ENCODE measurements at places on chromosomes 3 and 15.

DNA sequence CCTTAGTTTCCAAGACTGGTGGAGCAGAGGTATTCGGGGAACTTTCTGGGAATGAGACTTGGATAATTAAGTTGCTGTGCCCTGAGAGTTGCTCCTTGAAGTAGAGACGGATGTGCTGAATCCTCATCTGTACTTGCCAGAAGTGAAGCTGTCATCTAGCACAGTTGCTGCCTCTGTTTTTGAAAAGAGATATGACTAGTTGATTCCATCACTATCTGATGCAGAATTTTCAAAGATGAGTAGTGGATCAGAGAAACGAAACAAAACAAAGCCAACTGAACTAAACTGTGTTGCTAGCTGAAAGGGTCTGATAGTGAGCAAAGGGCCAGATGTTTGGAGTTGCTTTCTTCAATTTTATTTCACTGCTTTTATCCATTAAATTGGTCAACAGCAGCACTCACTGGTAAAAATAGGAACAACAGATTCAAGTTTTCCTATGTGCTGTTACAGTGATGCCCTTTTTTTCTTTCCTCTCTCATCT is 52.7 kb downstream of the MITF start:
- no peak for DNase-seq

GRCh38 chr3:4440951-4441350 is 26.1 kb downstream of the SUMF1 start:
- DNase-seq, result no peak

GRCh38 chr3:188092648-188093047 is 61.3 kb upstream of the LPP start:
- DNase-seq, result peak; percentile 38

- no peak for DNase-seq
These were observed 73.2 kb downstream of the TBC1D2B start for GRCh38 chr15:78004222-78004727.

- no peak for DNase-seq
These were observed 576.9 kb downstream of the OTOL1 start for GRCh38 chr3:162073422-162073975.

DNA sequence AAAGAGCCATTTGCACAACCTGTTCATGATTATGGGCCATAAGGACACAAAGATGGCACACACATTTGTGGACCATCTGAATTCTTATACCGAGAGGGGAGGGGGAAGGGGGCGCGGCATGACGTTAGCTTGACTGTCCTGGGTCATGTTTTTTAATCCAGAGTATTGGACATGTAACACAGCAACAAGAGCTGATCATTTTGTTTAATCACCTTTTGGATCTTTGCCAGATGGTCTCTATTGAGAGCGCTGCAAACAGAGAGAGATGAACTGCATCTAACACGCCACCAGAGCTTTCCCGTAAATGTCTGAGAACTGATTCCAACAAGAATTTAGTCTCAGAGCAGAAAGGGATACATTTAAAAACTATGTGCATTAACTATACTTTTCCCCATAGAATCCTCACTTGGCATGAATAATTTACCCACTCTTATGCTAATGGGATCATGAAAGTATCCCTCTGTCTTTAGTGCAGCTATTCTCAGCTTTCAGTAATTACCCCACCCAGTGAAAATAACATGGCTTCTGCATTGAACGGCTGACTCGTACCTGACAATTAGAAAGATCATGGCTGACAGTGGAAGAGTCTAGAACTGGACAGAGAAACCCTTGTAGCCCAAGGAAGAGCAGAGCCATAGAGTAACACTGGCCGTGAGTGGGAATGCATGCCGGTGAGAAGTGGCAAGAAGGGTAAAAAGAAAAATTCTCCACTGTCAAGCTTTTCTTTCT is 22.6 kb downstream of the MEIS2 start:
- no peak for DNase-seq

DNA sequence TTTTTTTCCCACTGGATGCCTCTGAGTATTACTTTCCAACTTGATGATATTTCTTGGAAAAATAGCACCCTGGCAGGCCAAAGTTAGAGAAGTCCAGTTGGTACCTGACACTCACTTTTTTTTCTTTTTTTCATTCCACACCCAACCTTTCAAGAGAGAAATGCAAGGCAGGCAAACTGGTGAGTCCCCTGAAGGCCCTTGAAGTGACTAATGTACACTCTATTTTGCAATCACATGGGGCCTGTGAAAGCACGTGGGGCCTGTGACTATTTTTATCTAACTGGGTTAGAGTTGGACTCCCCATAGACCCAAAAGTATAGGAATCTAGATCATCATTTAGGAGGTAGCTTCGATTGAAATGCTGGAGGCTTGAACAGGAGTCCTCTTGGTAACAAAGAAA is 316.7 kb downstream of the CHL1 start:
- no peak for DNase-seq

DNA sequence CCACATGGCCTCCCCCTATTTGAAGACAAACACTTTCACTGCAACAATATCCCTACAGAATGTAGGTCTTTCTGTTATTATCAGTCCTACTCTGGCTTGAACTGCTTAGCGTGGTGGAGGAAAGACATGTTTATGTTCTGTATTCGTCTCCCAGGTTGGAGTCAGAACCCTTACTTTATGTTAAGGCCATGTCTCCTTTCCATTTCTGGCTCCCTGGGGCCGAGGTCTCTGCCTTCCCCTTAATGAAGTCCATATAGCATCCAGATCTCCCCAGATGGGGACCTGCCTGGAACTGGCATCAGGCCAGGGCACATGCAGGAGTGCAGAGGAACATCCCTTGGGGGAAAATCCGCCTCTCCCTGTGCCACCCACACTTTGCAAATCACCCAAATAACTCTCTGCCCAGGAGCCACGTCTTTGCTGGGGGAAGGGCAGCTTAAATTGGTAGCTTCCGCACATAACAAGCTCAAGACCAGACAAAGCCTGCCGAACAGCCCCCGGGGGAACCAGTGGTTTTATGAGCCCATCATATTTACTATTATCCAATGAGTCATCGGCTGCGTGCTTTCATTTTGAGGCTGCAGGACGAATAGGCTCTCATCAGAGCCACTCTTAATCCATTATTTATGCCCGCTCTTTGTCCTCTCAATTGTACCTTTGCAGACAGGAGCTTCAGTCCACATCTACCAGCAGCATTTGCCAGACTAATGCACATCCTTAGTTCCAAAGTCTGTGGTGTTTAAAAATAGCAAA is 237.0 kb downstream of the UACA start:
- DNase-seq, result no peak

GRCh38 chr15:82128401-82129148 is 82.8 kb upstream of the MEX3B start:
- DNase-seq, result no peak

DNA sequence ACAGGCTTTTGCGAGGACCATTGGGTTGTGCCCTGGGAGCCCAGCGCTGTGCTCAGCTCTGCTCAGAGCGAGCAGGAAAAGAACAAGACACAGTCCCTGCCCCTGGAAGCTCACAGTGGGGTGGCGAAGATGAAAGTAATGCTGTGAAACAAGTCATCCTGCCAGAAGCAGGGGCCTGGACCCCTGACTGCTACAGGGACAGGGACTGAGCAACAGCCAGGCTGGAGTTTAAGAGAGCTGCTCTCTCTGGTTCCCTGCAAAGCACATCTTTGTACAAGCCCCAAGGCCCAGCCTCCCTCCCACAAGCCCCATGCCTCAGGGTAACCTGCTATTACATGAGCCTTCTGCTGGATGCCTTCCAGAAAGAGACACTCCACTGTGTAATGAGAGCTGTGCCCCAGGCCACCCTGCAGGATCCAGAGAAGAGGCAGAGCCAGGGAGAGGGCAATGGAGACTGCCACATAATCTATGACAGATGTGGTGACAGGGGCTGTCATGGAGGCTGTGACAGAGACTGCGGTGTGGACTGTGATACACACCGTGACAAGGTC is 7.1 kb upstream of the HCN4 start:
- DNase-seq, result no peak

GRCh38 chr15:89078851-89079810 is 9.1 kb upstream of the ABHD2 start:
- no peak for DNase-seq

DNA sequence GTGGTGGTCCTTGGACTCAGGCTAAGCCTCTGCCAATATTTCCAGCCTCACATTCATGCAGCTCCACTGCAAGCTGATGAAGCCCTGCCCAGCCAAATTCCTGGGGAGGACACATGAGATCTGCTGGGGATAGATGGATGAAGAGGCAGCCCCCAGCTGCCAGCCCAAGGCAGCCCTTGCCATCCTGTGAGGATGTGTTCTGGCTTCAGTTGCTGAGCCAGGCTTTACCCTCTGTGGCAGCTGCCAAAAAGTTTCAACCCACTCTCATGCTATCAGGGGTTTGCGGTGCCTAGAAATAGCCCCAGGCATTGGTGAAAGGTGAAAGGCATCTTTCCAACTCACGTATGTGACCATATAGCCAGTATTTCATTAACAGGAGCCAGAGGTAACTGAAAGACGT is 37.6 kb downstream of the C2CD4A start:
- DNase-seq, result no peak

- no peak for DNase-seq
These were observed 6.1 kb upstream of the ABTB1 start for GRCh38 chr3:127666676-127667075.

- no peak for DNase-seq
These were observed 326.9 kb upstream of the CTNNB1 start for GRCh38 chr3:40872258-40872920.

GRCh38 chr3:99698932-99699331 is 60.5 kb downstream of the COL8A1 start:
- DNase-seq, result no peak

DNA sequence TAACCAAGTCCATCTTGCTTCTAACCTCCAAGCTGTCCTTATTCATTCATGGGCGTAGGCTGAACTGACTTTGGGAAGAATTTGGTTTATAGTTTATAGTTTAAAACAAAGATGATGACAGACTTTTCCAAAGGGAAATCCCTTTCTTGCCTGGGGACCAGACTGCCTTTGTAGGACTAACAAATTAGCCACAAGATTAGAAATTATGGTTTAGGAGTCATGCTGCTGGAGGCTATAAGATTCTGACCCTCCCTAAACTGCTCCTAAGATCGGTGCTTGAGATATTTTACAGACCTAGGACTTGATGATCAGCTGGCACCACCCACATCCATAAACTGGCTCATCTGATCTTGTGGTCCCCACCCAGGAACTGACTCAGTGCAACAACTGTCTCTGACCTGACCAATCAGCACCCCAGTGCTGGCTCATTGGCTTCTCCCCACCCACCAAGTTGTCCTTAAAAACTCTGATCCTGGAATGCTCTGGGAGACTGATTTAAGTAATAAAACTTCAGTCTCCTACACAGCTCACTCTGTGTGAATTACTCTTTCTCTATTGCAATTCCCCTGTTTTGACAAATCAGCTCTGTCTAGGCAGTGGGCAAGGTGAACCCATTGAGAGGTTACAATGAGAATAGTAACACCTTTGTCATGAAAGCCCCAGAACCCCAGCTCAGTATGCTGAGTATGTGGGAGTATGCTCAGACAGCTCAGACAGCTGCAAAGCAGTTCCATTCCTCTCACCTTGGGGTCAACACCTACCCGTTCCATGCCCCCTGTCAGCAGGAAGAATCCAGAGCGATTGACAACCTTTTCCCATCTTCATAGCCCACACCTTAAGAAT is 51.6 kb upstream of the C15orf39 start:
- DNase-seq, result no peak
